ENCODE measurements at places on chromosomes 16 and 17.

GRCh38 chr17:16878606-16879005 is 93.3 kb downstream of the TNFRSF13B start:
- no peak for DNase-seq

GRCh38 chr17:57755480-57756070 is 10.5 kb upstream of the CCDC182 start:
- DNase-seq = no peak

GRCh38 chr16:2250652-2251295 is 613 bp downstream of the ECI1 start:
- peak; percentile 47 for DNase-seq

- DNase-seq = no peak
These were observed 12.3 kb upstream of the SPAG9 start for GRCh38 chr17:51132964-51133319.

GRCh38 chr17:3719265-3719664 is 4.4 kb upstream of the HASPIN start:
- DNase-seq = no peak

- DNase-seq = peak; percentile 86
These were observed 20.0 kb upstream of the RNF135 start for GRCh38 chr17:30950669-30951399.

- DNase-seq = no peak
These were observed 5.8 kb downstream of the PPY start for GRCh38 chr17:43936434-43936833.

GRCh38 chr16:1262846-1263221 is 7.0 kb downstream of the TPSD1 start:
- no peak for DNase-seq

DNA sequence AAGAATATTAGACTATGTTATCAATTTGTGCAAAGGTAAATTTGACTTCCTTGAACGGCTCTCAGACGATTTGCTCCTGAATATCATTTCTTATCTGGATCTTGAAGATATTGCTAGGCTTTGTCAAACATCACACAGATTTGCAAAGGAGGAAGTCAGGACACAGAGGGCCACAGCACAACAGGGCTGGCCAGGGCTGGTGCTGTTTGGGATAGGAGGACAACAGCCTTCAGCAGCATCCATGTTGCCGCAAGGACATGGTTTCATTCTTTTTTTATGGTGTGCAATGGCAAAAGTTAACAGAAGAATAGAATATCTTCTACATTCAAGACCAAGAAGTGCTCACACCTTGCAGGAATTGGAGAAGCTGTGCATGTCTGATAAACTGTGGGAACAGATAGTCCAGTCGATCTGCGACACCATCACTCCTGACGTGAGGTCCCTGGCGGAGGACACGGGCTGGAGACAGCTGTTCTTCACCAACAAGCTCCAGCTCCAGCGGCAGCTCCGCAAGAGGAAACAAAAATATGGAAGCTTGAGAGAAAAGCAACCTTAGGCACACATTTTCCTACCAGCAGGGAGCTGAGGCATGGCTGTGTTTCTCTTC is 59.8 kb downstream of the KPNA2 start:
- no peak for DNase-seq

DNA sequence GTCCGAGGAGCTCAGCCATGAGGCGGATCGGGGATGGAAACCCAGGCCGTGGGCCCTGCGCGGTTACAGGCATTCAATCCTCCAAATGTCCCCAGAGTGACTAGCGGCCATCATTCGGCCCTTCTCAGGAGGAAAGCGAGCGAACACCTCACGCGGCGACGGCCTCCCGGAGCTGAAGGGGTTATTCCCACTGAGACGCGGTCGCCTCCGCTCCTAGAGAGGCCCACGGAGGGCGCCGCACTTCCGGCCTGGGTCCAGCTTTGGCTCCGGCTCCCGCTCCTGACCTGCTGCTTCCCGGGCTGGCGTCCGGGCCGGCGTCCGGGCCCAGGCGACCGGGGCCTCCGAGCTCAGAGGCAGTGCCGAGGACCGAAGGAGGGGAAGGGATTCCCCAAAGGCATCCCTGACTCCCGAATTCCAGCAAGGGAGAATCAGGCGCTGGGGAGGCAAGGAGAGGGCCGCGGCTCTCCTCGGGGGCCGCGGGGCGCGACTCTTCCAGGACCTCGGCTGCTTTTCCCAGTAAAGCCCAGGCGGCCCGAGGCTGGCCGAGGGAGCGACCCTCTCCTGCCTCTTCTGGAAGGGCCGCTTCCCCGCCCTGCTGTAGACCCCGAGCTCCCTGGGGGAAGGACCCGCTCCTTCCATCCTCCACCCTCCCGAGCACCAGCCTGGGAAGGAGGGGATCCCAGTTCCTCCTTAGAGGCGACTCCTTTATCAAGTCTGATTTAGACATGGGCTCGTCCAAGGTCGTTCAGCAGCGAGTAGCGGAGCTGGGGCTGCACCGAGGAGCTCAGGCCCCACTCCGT is 18.6 kb upstream of the ZNF629 start:
- peak; percentile 90 for DNase-seq

DNA sequence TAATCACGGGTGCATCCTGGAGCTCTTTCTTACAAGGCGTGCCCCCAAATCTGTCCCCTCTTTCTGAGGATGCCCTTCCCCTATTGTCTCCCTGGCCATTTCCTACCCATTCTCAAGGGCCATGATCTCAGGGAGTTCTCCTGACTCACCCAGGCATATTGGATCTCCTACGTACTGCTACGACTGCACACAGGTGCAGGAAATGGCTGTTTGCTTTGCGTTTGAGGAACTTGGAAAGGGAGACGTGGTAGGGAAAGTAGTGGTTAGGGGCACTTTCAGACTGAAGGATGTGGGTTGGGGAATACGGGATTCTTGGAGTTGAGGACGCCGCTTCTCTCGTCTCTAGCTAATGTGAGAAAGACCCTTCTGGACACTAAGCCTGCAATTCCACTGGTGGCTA is 18.7 kb upstream of the MEOX1 start:
- DNase-seq = no peak

DNA sequence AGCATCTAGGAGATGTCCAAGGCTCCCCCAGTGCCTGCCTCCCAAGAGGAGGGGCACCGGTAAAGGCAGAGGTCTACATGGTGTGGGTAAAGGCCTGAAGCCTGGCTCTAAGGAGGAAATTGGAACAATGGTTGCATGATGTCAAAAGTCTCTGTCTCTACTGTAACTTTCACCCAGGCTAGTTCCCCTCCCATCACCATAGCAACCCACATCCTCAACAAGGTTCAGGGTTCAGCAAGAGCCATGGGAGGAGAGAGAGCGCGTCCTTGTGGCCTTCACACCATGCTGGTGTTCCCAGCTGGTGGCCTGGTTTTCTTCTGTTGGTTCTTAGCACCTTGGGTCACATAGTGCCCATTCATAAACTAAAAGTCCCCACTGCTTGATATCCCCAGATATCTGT is 196.7 kb upstream of the CDH5 start:
- DNase-seq = no peak

GRCh38 chr17:49946208-49946607 is 22.8 kb upstream of the DLX4 start:
- no peak for DNase-seq

GRCh38 chr17:66833201-66833600 is 1.7 kb upstream of the CACNG5 start:
- no peak for DNase-seq

GRCh38 chr17:73679476-73679875 is 35.2 kb upstream of the SDK2 start:
- no peak for DNase-seq

- DNase-seq = no peak
These were observed 239.9 kb upstream of the DYNLRB2 start for GRCh38 chr16:80300876-80301275.

GRCh38 chr16:30974348-30974747 is 10.7 kb upstream of the HSD3B7 start:
- no peak for DNase-seq

DNA sequence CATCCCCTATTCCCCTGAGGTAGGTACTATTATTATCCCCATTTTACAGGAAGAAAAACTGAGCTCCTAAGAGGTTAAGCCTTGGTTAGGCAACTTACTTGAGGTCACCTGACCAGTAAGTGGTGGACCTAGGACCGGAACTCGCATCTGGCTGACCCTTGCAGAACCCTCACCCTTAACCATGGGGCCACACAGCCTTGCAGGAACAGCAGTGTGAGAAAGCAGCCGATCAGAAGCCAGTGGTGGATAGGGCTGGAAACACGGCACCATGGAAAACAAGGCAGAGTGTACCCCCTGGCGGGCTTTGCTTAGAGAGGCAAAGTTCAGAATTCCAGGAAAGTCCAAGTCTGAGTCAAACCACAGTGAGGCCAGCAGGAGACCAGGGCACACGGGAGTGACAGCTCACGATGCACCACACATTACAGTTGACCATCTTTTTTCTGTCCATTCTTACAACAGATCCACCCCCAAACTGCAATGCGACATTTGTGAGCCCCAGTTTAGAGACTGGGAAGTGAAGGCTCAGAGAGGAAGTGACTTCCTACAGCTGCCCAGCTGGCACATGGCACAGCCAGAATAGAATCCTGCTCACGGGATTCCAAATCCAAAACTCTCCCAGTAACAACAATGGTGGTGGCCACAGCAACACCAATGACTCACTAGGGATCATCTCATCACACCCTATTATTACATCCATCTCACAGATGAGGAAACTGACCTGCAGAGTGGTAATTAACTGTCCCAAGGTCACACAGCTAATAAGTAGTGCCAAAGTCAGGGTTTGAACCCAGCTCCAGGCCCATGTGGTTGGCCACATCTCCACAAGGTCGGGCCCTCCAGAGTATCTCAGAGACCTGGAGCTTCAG is 20.3 kb downstream of the KIFC3 start:
- DNase-seq = no peak

- peak; percentile 87 for DNase-seq
These were observed 3.9 kb downstream of the SPATA20 start for GRCh38 chr17:50550661-50551432.

- DNase-seq = no peak
These were observed 11.9 kb downstream of the CES3 start for GRCh38 chr16:66972983-66973382.

- DNase-seq = peak; percentile 15
These were observed 8.0 kb downstream of the FLYWCH1 start for GRCh38 chr16:2919511-2920255.

DNA sequence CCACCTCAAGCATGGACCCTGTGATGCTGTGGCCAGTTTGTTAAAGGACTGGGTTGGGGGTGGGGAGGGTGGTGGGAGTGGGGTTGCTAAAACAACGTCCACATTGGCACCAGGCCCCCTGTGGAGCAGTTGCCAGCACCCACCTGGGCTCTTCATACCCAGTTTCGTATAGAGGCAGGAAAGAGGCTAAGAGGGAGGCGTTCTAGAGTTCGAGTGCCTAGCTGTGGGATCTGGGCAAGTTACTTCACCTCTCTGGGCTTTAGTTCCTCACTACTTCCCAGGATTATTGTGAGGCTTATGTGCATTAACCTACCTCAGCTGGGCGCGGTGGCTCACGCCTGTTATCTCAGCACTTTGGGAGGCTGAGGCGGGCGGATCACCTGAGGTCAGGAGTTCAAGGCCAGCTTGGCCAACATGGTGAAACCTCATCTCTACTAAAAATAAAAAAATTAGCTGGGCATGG is 1.4 kb downstream of the MFAP4 start:
- no peak for DNase-seq

- no peak for DNase-seq
These were observed 10.6 kb upstream of the HOXB2 start for GRCh38 chr17:48555258-48556228.

DNA sequence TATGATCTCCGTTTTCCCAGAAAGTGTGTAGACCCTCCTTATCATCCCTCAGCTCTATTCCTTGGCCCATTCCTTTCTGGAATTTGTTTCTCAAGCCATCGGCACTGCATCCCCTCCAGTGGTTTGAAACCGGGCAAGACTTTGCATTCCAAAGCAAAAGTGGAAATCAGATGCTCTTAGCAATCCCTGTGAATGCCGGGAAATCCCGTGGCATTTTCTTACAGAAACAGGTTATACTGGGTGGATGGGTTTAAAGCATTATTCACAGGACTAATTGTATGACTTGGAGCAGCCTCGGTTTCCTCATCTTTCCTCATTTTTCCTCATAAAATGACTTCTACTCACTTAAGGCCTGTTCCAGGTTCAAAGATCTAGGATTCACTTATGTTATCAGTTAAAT is 52.0 kb downstream of the MAP2K6 start:
- no peak for DNase-seq

- DNase-seq = no peak
These were observed 127.6 kb upstream of the CIBAR2 start for GRCh38 chr16:85239871-85240270.

GRCh38 chr16:81698310-81698641 is 80.8 kb upstream of the PLCG2 start:
- no peak for DNase-seq

GRCh38 chr17:47192554-47192953 is 3.5 kb upstream of the CDC27 start:
- peak; percentile 68 for DNase-seq

GRCh38 chr16:17229766-17230165 is 241.0 kb downstream of the XYLT1 start:
- DNase-seq = no peak

DNA sequence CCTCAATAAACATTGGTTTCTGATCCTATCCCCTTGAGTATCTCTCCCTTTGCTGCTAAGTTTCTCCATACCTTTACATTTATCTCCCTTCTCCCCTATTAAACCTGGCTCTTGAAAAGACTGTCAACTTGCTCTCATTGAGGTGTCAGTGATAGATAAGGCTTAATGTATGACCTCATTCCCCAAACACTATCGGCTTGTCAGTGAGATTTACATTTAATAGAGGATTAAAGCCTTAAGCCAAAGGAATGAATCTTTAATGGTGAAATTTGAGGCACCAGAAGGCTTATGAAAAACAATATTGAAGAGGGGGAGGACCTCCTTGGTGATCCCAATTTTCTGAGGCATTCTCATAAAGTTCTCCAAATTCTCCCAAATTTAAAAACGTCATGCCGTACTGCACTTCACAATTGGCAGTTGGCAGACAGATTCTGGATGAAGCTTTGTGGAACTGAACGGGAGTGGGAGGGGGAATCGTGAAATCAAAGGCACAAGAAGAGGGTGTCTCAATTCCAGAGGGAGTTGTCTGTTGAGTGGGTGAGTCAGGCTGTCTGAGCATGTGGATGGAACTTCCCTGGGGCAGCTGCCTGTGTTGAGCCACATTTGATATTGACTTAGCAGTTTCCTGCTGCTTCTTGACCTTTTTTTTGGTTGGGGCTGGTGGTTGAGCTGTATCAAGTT is 478.8 kb downstream of the NPIPA7 start:
- peak; percentile 63 for DNase-seq

DNA sequence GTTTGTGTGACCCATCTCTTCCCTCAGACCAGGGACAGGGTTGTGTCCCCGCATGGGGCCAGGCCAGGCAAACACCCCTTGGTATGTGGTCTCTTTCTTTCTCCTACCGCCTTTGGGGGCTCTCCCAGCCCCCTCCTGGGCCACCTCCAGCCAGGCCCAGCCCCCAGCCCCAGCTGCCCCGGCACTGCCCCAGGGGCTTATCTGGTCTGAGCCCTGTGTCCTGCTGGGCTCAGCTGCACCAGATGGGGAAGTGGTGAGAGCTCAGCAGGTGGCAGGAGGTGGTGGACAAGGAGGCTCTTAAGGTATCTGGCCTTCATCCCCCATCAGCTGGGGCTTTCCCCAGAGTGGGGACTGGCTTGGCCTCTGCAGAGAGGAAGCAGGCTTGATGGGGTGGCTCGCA is 8.7 kb downstream of the ADAM11 start:
- DNase-seq = no peak

- DNase-seq = peak; percentile 68
These were observed 11.3 kb downstream of the RAI1 start for GRCh38 chr17:17692353-17693252.

- no peak for DNase-seq
These were observed 2.1 kb downstream of the NAGPA start for GRCh38 chr16:5031601-5032000.

GRCh38 chr16:591892-592517 is 2.1 kb downstream of the RAB40C start:
- no peak for DNase-seq

All from SHP77 (cell line).